M059J (cell line): ENCODE measurements at places on chromosomes 2 and 18. TPM values are rescaled to one million over a fixed set of nuclear protein-coding genes. Genes with fewer than 3 reads are reported as not detected.

DNA sequence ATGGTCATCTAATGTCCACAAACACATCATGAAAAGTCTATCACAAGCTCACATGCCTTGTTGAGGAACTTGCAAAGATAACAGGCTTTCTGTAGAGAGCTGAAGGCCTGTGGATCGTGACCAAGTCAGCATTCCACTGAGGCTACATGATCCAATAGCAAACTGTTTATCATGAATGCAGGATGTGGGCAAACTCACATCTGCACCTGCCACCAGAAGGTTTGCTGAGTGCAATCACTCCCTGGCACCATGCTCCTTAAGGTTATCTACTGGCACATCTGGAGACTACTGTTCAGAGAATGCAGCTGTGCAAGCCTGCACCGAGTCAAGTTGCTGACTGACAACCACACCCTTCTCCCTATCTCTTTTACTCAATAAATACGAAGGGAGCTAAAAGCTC lies 67.3 kb upstream of the ACAA2 start:
- no peak for DNase-seq

DNA sequence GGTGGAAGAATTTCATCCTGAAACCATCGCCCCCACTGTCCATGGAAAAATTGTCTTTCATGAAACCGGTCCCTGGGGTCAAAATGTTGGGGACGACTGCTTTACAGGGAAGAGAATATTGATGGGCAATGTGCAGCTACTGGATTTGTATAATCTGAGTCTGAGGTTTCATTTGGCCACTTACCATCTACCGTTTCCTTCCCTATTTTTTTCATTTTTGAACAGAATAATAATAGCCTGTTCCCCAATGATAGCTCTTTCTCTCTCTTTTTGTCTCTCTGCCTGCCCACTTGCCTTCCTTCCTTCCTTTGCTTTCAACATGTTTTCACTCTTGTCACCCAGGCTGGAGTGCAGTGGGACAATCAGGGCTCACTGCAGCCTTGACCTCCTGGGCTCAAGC lies 78.3 kb upstream of the TLK1 start:
- no peak for DNase-seq

DNA sequence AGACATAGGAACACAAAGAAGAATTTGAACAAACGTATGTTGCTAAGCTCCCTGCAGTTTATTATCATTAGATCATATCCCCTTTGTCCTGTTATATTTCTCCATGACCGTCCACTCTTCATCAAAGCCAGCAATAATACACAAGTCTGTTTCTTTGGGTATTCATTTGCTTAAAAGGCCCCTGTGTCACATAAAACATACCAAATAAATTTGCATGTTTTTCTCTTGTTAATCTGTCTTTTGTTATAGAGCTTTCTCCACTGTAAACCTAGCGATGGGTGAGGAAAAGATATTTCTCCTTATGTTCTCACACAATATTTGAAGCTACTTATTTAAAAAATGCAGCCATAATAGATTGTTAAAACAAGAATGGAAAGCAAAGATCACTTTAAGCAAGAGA lies 42.9 kb upstream of the REL start:
- no peak for DNase-seq

DNA sequence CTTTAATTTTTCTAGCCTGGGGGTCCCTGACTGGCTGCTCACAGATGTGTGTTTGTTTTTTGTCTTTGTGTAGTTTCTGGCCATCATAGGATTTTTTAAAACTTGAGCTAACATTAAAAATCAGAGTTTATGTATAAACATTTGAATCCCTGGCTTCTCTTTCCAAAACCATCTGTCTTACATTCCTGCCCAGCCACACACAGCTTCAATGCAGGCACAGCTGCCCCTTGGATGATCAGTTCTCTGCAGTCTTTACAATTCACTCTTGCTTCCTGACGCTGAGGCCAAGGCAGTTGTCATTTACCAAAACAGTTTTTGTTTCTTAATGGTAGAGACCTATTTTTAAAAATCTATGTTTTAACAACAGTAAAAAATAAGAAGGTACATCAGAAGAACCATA lies 169.2 kb upstream of the LRRTM1 start:
- no peak for DNase-seq

DNA sequence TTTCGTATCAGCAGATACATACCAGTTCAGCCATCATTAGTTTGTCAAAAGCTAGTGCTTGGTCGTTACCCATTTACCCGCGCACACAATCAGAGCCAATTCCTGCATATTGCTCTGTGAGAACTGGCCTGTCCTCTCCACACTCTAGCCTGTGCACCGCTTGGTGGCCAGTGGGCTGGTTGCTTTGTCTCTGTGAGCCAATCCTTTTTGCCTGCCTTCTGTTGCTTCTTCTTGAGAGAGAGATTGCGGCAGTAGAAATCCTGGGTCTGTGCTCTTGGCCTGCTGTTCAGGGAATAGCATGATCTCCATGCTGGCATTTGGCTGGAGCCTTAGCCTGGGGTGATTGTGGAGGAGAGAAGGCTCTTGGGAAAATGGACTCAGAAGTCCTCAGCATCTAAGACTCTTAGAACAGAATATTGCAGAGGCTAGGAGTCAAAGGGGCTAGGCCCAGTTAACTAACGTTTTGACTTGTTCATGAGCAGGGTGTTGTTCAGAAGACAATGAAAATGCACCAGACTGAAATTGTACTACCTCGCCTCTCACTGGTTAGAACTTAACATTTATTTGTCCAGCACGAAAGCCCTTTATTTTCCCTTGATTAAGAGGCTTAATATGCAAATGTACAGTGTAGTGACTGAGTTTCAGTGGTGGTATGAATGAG lies 37.1 kb downstream of the MAP4K4 start:
- DNase-seq = no peak

GRCh38 chr2:80154231-80154915 lies 150.2 kb downstream of the LRRTM1 start:
- DNase-seq = no peak

DNA sequence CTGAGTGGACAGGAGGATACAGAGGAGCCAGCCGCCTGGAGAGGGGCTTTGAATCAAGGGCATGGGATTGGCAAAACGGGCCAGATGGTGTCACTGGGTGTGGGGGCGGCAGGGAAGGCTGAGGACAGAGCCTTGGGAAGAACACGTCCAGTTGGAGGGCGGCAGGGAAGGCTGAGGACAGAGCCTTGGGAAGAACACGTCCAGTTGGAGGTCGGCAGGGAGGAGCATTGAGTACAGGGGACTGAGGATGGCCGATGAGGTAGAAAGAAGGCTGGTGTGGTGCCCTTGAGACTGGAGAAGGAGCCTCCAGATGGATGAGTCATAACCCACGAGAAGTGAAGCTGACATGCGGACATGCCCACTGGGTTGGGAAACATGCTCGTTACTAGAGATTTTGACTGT lies 4.5 kb downstream of the HES6 start:
- peak; percentile 9 for DNase-seq

- no peak for DNase-seq
Observed at GRCh38 chr18:33459612-33460011, 19.1 kb upstream of the CCDC178 start.

DNA sequence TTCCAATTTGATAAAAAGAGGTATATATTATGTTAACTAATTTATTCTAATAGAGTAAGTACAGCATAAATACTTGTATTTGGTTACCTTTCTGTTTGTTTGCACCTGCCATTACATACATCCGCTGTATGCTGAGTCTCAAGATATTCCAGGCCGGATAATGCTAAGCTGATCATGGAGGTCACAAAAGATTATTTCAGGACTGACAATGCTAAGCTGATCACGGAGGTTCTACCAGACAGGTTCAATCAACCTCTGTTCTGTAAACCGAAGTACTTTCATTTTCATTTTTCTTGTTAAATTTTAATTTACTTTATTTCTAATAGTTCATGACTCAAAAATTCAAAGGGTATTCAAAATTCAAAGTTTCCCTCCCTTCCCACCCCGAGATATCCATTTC lies 31.1 kb downstream of the PNO1 start:
- DNase-seq = no peak

GRCh38 chr2:101467306-101467705 lies 7.6 kb downstream of the RFX8 start:
- no peak for DNase-seq

RAPH1 gene
- 9.3 and 13.8 TPM in 2 replicates for total RNA-seq

GKN1 gene
- not detected in 2 replicates for total RNA-seq

STAMBP gene
- 43.3 and 64.5 TPM in 2 replicates for total RNA-seq

SLC19A3 gene
- not detected in 2 replicates for total RNA-seq

EML6 gene
- 1.6 and 1.7 TPM in 2 replicates for total RNA-seq

C2orf66 gene
- total RNA-seq = not detected in 2 replicates

TMEM169 gene
- total RNA-seq = 1.3 TPM in 1 of 2 replicates, not detected in the other
